ENCODE measurements at places on chromosomes 13 and 19. TPM values are rescaled to one million over a fixed set of nuclear protein-coding genes. Genes with fewer than 3 reads are reported as not detected.

Gene DIRAS1
- polyA plus RNA-seq: 1.3 TPM

- no peak for DNase-seq
These were observed 10.3 kb upstream of the GARIN5A start for GRCh38 chr19:50486823-50487515.

DNA sequence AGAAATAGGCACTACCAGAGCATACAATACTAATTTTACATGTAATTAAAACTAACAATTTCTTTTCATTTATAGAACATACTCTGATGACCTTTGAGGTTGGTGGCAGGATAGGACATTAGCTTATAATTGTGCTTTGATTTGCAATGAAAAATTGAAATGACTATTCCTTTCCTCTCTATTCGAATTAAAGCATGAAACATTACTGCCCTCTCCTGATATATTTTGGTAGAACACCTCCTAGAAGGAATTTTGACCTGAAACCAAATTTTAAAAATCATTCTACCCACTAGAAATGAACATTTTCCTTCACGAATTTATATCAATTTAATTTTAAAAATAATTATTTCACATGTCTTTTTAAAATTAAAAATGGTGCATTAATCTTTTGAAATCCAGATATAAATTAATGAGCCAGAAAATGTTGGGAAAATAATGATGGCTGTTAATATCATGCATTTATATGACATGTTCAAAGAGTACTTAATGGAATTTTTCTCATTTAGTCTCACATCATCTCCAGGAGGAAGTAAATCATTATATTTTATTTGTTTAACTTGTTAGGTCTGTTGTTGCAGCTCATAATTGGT, 556.3 kb upstream of the ARGLU1 start:
- DNase-seq: peak; percentile 27

DNA sequence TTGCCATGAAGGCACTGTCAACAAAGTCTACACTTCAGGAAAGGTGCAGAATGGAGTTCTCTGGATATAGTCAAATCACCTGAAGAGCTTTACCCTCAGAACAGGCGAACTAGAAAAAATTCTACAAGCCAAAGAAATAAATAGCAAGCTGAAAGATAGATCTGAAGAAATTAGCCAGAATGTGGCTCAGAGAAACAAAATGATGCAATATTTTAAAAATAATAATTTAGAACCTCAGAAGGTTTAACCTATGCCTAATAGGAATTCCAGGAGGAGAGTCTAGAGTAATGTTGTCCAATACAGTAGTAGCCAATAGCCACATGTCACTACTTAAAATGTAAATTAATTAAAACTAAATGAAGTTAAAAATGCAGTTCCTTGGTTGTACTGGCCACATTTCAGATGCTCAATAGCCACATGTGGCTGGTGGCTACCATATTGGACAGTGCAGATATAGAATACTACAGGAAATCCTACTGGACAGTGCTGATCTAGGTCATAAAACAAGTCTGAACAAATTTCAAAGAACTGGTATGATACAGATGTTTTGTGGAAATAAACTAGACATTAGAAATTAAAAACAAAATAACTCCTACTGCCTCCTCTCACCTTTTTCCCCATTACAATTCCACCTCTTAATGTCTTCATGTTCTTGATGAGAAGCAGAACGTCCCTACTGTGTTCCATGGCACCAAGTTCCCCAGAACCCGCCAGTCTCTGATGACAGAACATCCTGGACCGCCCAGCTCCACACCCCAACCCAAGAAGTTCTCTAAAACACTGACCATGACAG, 679 bp upstream of the CDADC1 start:
- DNase-seq: no peak

DNA sequence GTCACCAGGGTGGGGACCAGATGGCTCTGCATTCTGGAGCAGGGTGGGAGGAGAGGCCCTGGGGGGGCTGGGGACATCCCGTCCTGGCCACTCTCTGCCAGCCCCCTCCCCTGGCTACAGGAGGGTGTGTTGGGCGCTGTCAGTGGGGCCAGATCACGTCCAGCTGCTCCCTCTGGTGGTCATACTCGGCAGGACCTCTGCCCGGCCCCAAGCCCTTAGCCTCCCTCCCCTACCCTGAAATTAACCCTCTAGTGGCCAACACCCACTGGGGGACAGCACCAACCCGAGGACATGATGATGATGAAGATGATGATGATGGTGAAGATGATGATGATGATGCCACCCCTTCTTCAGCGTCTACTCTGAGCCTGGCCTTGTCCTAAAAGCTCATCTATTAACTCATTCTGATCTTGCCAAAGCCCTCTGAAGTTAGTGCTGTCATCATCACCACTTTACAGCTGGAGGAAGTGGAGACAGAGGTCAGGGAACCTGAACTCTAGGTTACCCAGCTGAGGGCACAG, 590 bp upstream of the LGI4 start:
- peak; percentile 88 for DNase-seq
